ENCODE measurements at places on chromosomes 5 and 9.

DNA sequence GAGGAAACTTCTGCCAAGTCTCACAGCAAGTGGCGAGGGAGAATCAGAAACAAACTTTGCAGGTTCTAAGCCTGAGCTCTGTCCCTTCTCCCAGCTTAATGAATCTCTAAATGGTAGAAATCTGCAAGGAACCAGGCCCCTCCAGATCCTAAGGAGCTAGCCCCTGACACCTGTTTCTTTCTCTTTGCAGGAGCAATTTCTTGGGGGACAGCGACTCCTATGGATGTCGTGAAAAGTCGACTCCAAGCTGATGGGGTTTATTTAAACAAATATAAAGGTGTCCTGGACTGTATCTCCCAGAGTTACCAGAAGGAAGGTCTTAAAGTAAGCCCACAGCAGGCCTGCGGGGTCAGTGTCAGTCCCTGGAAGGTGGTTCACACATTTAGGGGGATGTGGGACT lies 21.8 kb downstream of the IL9 start:
- DNase-seq, result no peak

- no peak for DNase-seq
Measured at GRCh38 chr5:143056339-143056704, 286.1 kb downstream of the ARHGAP26 start.

- DNase-seq, result no peak
Measured at GRCh38 chr5:150710165-150710564, 9.3 kb upstream of the RBM22 start.

GRCh38 chr5:164482351-164482750 lies 976.9 kb downstream of the MAT2B start:
- no peak for DNase-seq

DNA sequence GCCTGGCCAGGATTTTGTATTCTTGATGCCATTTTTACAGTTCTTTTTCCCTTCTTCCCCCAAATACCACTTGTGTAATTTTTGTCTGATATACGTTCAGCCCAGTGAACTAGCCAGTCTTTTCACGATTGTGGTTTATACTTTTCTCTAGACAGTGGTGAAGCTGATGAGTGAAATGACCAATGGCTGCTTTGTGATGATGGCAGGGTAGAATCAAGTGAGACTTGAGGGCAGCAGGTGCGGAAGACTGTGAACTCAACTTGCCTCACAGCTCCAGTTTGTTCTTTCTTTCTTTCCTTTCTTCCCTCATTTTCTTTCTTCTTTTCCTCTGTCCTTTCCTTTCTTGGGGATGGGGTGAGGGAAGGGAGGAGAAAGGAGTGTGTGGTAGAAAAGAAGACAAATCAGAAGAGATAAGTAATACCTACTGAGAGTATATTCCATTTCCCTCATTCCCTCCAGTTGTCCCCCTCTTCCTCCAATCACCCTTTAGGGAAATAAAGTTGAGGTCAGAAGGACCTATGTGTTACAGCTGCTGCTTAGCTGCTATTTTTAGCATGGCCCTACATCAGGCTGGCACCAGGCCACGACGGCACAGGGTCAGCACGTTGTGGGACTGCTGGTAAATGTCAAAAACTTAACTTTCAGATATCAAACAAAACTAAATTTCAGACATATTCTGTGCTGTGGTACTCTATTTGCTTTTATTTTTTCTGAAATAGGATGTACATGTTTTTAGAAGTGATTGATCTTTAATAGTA lies 12.3 kb downstream of the ZSWIM6 start:
- DNase-seq, result no peak

DNA sequence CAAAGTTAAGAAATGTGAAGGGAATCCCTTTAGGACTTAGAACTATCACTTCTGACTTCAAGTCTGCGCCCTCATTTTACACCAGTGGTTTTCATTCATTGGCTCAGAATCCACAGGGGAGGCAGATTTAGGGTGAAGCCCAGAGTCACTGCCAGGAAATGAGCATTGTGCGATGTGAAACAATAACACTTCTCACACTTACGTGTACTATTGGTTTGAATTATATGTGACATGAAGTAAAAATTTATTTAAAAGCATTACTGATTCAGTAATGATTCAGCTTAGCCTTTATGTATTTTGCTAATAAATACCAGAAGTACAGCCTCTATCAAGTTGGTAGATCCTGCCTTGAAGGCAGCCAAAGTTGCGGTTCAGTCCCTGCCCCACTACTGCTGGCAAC lies 98.6 kb downstream of the PAM start:
- no peak for DNase-seq

DNA sequence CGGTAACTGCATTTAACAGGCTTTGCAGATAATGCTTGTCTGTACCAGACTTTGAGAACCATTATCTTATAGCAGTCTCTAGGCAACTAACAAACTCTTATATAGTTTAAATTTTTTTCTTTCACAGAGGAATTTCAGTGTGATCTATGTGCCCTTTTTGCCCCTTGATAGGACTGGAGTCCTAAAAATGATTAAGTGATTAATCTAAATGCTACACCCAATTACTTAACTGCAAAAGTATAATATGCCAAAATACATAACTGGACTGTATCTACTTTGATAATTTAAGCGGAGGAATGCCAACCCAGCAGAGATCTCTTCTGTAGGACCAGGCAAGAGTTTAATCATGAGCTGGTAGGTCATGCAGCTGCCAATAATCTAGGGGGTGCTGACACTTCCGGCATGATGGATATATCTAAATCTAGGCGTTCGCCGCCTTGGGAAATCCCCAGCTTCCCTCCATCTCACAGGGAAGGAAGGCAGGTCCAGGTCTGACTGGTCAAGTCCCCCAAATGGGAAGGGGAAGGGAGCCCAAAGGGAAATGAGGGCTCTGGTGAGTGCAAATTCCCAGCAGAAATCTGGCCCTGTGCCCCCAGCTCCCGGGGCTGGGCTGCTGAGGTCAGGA lies 205.6 kb downstream of the GAPVD1 start:
- no peak for DNase-seq

DNA sequence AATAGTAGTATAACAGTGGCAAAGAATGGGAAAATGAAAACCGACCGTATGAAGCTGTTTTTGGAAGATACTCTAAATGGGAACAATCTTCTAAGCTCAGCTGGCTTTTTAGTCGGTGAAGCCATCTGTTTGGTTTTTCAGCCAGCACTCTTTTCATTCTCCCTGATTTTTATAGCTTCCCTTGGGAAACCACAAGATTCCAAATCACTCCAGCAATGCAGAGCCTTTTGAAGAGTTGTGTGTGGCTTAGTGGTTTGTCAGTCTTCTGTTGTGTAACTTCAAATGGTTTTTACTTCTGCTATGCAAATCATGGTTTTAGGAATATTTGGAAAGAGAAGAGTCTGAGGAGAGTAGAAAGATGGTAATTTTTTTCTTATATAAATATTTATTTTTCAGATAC lies 180.7 kb downstream of the KDM4C start:
- peak; percentile 88 for DNase-seq

- no peak for DNase-seq
Measured at GRCh38 chr9:35649431-35650340, 1.0 kb downstream of the SIT1 start.

DNA sequence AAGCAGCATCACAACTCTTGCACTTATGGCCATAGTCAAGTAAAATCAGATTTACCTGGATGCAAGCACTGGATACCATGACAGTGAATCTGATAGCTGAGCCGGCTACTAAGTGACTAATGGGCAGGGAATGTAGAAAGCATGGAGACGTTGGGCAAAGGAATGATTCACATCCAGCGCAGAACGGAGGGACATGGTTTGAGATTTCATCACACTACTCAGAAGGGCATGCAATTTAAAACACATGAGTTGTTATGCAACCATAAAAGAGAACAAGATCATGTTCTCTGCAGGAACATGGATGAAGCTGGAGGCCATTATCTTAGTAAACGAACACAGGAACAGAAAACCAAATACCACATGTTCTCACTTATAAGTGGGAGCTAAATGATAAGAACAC lies 169.1 kb upstream of the PIK3R1 start:
- DNase-seq, result peak; percentile 97

- no peak for DNase-seq
Measured at GRCh38 chr5:99076723-99077640, 148.2 kb upstream of the CHD1 start.

- no peak for DNase-seq
Measured at GRCh38 chr9:118269623-118270022, 565.4 kb downstream of the TLR4 start.

DNA sequence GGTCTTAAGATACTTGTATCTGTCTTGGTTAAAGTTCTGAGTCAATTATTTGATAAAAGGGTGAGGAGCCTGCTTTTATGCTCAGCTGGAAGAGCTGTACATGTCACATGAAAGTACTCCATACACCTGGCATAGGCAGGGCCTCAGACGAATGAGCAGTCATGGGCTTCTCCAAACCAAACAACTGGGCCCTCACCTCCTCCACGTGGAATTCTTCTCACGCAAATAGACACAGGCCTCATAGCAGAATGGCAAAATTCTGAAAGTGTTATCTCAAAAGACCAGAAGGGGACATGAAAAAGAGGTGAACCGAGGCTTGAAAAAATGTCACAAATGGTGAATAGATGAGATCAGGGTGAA lies 48.6 kb downstream of the FAM240B start:
- DNase-seq, result no peak

- DNase-seq, result no peak
Measured at GRCh38 chr9:15163931-15164330, 143.1 kb downstream of the TTC39B start.

DNA sequence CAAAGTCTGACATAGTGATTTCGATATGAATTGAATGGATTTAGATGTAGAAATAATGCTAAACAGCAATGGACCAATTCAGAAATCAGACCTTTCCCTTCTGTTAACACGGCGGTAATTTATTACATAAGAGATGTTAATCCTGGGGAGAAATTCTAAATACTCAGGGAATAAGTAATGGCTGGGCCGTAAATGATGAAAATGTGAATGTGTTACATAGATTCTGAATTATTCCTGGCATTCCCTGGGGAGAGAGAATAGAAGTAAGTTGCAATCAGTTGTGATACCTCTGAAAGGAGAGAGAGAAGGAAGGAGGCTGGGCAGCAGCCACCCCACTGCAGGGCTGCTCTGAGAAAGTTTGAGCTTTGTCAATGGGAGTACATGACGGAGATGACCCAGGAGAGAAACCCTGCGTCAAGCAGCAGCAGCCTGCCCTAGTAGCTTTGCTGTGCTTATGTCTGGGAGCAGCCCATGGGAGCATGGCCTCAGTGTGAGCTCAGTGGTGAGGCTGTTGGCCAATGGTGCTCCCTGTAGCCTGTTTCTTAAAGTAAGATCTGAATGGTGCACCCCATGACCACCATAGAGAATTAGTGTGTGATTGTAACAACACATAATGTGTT lies 420.1 kb downstream of the MTRR start:
- no peak for DNase-seq

GRCh38 chr9:75156858-75157257 lies 68.5 kb downstream of the OSTF1 start:
- no peak for DNase-seq

- DNase-seq, result no peak
Measured at GRCh38 chr5:149895416-149896345, 48.9 kb downstream of the PDE6A start.

DNA sequence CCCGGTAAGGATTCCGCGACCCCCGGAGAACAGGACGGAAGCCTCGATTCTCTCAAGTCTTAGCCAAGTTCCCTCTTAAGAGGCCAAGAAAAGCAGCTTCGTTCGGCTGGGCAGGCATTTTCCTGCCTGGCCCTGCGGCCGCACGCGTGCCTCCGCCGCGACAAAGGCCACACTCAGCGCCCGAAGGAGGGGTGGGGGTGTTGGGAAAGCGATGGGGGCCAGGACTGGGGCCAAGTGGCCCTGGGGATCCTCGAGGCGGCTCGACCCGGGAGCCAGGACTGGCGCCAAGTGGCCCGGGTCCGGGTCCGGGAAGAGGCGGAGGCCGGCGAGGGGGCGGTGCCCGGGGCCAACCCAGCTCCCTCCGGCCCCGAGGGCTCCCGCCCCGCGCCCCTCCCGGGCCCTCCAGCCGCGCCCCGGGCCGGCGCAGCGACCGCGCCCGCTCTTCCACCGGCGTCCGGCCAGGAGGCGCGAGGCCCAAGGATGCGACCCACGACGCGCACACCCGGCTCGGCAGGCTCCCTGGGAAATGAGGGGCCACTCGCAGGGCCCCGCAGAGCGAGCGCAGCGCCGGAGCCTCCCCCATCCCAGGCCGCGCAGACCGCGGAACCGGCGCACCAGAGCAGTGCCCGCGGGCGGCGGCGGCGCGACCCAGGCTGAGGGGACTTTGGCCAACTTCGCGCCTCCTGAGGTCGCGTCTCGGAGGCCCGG lies 756 bp downstream of the VAV2 start:
- no peak for DNase-seq

GRCh38 chr5:60256546-60256945 lies 363.0 kb upstream of the PDE4D start:
- no peak for DNase-seq

DNA sequence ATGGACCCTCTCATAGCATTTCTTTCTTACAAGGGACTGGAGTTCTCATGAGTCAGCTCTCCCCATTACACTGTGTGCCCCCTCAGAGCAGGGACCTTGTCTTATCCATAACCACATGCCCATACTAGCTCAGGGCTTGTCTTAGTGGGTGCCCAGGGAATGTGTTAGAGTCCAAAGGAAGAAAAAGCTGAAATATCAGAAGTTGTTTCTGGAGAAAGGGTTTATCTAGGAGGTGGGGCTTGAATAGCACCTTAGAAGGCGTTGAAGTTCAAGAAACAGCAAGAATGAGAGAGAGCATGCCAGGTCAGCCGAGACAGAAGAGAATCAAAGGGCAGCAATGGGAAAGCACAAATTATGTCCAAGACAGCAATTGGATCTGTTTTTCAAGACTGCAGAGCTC lies 109.4 kb downstream of the TTLL11 start:
- DNase-seq, result no peak

GRCh38 chr5:112390327-112390726 lies 28.8 kb downstream of the EPB41L4A start:
- DNase-seq, result no peak

GRCh38 chr5:73354406-73354805 lies 94.2 kb downstream of the FOXD1 start:
- no peak for DNase-seq

DNA sequence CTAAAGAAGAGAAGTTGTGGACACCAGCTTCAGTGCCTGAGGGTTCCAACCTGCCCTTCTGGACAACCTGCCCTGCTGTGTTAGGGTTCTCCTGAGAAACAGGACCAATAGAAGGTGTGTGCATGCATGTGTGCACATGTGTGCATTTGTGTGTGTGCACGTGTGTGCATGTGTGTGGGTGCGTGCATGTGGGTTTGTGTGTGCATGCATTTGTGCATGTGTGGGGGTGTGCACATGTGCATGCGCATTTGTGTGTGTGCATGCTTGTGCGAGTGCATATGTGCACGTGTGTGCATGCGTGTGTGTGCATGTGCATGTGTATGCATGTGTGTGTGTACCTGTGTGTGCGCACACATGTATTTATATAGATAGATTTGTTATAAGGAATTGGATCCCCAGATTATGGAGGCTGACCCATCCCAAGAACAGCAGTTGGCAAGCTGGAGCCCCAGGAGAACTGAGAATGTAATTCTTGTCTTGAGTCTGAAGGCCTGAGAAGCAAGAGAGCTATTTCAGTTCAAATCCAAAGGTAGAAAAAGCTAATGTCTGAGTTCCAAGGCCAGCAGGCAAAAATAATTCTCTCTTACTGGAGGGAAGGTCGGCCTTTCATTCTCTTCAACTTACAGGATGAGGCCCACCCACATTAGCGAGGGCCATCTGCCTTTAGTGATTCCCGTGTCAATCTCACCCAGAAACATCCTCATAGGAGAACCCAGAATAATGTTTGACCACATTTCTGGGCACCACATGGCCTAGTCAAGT lies 62.9 kb upstream of the SYNPO start:
- DNase-seq, result no peak

GRCh38 chr5:116038817-116039216 lies 6.5 kb downstream of the ARL14EPL start:
- DNase-seq, result no peak

GRCh38 chr5:171999877-172000276 lies 6.6 kb downstream of the FBXW11 start:
- no peak for DNase-seq
